ENCODE measurements at places on chromosomes 7 and 10.
A peak's percentile ranks its signal among the peaks of the same experiment; 100 is the strongest.

GRCh38 chr7:16309129-16309528 lies 112.2 kb downstream of the CRPPA start:
- no peak for DNase-seq

- no peak for DNase-seq
These were observed 8.9 kb upstream of the TRIM8 start for GRCh38 chr10:102635377-102635776.

GRCh38 chr7:30280631-30281030 lies 3.8 kb upstream of the ZNRF2 start:
- DNase-seq = no peak

- no peak for DNase-seq
These were observed 14.4 kb downstream of the TCF7L2 start for GRCh38 chr10:112964482-112964881.

DNA sequence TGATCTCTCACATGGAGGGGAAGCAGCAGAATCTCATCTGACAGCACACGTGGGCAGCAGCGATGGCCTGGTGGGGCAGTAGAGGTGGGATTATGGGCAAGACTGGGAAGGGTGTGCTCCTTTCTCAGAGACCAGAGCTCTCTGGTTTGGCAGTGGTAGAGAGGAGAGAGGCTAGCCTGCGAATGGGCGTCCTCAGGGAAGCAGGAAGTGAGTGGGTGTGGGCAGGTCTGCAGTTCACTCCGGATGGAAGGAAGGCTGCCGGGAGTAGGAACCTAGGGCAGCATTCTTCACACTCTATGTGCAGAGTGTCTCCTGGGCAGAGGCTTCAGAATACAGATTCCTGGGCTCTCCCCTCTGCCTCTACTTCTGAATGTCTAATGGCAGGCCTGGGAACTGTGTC lies 162.8 kb upstream of the BMPER start:
- DNase-seq = no peak

DNA sequence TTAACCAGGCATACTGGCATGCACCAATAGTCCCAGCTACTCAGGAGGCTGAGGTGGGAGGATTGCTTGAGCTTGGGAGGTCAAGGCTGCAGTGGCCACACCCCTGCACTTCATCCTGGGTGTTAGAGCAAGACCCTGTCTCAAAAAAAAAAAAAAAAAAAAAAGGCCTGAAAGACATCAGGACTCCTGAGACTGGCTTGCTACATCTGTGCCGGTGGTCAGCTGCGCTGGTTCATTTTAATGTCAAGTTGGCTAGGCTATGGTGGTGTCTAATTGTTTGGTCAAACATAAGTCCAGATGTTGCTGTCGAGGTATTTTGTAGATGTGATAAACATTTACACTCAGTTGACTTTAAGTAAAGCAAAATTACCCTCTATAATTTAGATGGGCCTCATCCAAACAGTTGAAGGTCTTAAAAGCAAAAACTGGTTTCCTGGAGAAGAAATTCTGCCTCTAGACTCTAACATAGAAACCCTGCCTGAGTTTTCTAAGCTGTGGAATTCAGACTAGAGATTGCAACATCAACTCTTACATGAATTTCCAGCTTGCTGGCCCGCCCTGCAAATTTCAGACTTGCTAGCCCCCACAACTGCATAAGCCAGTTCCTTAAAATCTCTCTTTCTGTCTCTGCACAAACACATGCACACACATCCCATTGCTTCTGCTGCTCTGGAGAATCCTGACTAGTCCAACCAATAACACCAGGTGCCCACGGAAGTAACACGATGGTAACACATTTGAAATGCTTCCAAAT lies 18.2 kb downstream of the MYOF start:
- no peak for DNase-seq

DNA sequence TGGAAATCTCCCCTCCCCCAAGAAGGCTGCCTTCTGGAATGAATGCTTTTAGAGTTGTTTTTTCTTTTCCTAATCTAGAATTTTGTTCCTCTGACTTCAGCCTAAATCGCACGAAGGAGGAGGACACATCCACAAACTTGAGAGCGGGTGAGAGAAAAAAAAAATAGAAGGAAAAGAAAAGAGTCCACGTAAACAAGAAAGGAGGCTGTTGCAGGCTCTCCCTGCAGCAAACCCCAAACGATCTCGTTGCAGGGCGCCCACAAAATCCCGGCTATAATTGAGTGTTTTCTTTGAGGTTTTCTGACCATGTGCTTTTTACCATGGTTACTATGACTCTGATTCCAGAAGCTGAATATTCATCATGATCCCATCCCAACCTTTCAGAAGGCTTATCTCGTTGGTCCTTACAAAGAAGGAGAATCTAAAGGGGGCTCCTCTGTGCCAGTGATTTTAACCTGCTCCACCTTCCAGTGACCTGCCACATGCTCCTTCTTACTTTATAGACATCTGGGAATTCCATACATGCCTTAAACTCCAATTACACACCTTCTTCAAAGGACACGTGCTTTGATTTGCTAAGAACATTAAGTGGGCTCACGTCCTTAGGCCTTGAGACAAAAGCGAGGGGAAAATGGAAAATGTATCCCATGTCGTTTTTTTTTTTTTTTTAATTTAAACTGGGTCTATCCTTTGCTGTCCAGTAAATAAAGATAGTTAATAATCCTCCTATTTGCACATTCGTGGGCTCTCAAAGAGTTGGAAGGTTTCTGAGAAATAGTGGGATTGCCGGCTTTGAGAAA lies 5.8 kb downstream of the TWIST1 start:
- no peak for DNase-seq

DNA sequence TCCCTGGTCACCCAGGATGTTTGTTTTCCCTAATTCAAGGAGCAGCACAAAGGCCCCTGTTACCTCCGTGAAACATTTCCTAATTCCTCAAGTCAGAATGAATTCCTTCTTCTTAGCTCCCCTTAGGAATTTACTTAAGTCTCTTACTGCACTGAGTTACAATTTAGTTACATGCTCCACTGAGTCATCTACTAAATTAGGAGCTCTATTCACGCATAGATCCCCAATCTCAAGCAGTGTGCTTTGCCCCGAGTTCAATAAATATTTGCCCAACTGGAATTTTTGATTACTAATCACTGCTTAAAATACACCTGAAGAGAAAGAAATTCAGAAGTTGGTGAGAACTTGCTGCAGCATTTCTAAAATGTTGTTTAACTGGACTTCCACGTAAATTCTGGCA lies 329.4 kb upstream of the MYO3A start:
- DNase-seq = no peak

DNA sequence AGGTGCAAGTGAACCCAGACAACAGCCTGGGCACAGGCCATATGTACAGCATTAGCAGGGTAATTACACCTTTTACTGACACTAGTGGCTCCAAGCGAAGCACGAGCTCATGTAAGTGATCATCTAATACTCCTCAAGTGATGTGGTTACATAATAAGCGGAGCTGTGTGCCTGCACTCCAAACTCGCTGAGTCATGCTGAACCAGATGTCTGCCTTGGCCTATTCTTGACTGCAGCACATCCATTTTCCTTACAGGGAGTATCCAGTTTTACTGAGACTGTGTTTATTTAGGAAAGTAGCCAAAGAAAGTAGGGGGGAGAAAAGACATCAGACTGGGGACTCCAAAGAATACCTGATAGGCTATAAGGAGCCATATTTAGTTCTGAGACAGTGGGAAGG lies 90.1 kb downstream of the GRM3 start:
- DNase-seq = no peak

DNA sequence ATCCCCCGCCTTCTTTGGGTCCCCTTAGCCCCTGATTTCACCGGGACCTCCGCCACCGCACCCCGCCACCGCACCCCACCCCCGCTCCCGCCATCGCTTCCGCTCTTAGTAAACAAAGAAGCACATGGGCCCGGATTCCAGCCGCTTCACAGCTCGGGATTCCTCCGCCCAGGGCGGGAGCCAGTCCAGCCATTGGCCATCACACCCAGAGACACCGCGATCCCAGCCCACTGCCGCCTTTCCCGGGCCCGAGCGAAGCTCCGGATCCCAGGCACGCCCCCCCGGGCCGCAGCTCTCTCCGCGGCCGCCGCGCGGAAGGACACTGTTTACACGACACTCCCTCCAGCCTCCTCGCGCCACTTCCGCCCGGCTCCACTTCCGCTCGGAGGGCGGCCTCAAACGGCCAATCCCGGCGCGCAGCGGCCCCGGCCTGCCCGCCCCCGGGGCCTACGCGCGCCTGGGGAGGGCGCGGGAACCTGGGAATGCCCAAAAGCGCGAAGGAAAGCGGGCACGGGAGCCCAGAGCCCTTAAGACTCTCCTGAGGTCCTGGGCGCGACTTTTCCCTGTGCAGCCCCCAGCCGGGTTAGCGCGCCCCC lies 679 bp downstream of the MCM7 start:
- DNase-seq = peak; percentile 75

DNA sequence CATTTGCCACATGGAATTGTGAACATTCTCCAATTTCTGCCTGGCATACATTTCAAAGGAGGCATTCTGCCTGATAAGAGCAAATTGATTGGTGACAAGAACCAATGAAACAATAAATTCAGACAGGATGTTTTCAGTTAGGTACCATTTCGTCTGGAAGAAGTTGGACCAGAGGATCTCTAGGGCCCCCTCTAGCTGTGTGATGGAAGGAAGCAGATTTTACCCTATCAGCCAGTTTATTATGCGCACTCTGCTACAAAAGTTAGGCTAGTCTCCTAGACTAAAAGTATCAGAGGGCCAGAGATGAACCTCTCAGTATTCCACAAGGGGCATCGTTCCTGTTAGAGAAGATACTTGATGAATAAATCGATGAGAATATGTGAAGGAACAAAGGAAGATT lies 118.0 kb downstream of the BUB3 start:
- DNase-seq = no peak

DNA sequence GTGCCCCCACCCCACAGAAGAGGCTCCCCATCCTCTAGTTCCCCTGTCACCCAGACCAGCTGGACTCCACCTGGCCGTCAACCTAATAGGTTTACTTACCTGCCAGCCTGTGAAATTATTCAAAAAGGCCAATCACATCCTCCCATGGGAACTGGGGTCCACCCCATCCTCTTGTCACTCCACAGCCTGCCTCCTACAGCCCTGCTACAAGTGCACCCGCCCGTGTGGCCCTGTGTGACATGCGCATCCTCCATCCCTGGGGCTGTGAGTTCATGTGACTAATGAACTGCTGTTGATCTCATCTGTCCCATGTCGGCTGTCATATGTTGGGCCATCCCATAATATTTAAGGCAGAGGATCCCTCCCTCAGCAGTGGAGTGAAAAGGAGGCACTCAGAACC lies 39.4 kb downstream of the AOC1 start:
- no peak for DNase-seq

DNA sequence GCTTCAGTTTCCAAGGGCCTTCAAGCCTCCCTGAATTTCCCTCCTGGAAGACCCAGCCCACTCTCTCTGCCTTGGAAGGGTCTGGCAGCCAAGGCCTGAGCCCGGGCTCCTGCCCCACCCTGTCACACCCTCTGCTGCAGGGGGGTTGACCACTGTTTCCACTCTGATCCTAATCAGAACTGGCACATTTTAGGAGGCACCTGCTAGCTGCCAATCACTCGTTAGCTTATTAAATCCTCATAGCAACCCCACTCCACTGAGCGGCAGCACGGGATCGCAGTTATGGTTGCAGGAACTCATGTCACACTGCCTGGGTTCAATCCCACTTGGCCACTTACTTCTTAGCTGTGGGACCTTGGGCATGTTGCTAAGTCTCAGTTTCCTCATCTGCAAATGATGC lies 12.9 kb downstream of the HSPB1 start:
- no peak for DNase-seq

GRCh38 chr10:96683710-96684109 lies 36.6 kb downstream of the PIK3AP1 start:
- DNase-seq = no peak

- no peak for DNase-seq
These were observed 12.8 kb downstream of the FLNC start for GRCh38 chr7:128842674-128843641.

GRCh38 chr10:60821656-60822055 lies 43.4 kb downstream of the CDK1 start:
- no peak for DNase-seq

DNA sequence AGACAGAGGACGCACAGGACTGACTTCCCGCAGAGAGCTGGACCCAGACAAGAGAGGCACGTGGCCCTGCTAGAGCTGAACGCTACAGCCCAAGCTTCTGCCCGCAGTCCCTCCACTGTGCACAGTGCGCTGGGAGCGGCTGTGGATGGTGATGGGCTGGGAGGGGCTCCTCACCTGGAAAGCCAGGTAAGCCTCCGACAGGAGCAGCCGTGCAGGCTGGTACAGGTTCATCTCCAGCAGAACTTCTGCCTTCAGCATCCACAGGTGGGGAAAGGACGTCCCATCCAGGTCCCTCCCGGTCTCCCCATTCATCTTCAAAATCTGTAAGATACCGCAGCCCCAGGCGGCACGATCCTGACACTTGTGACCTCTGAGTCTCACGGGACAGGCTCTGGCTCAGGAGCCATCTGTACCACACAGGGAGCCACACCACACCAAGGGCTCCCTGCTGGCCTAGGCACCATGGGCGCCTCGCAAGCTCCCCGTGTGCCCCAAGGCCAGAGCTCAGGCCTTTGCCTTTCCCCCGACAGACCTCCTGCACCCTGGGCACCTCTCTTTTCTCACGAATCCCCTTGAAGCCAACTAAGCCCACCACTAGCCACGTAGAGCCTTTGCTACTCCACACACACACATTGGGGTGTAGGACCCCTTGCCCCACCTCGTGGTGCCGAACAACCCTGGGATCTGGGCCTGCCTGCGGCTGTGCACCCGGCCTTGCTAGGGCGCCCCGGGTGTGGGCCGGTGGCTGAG lies 76.3 kb downstream of the CFAP46 start:
- DNase-seq = no peak

DNA sequence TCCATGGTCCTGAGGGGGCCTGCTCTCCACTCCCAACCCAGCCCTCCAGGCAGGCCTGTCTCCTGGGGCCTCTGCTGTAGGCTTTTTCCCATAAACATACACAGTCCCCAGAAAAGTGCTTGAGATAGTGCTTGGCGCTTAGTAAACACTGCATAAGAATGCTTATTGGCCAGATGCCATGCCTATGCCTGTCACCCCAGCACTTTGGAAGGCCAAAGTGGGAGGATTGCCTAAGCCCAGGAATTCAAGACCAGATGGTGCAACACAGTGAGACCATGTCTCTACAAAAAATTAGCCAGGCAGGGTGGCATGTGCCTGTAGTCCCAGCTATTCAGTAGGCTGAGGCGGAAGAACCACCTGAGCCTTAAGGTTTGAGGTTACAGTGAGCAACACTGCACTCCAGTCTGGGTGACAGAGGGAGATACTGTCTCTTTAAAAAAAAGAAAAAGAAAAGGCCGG lies 24.6 kb upstream of the ASL start:
- peak; percentile 40 for DNase-seq

GRCh38 chr7:26657686-26658388 lies 206.6 kb downstream of the SKAP2 start:
- no peak for DNase-seq

DNA sequence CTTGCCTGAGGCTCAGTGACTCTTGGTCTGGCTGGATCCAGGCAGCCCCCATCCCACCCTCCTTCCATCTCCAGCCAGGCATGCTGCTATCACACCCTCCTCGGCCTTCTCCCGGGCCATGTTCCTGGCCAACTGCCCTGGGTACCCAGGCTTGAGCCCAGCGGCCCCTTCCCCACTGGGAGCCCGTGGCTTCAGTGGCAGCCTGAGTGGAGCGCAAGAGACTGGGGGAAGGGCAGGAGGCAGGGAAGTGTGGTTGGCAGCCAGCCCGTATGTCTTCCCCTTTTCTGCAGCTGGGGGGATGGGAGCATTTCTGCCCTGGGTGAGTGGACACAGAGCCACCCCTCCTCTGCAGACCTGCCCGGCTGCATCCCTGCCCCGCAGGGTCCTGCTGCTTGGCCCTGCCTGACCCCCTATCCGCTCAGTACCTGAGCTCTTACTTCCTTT lies 148.5 kb downstream of the ARHGAP22 start:
- DNase-seq = no peak
